Progenitor cell of endocrine pancreas (in vitro differentiated cells): ENCODE measurements at places on chromosomes 1 and 21.
A peak's percentile ranks its signal among the peaks of the same experiment; 100 is the strongest.

DNA sequence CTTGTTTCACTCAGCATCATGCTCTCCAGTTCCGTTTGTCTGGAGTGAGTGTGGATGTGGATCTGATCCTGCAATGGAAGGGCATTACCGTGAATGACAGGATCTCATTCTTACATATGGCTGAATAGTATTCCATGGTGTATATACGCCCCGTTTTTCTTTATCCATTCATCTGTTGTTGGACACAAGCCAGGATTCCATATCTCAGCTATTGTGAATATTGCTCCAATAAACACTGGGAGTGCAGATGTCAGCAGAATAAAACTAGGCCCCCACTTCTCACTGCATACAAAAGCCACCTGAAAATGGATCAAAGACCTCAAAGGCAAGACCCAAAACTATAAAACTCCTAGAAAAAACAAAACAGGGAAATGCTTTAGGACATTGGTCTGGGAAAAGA is 120.3 kb upstream of the TMPRSS2 start:
- DNase-seq, result no peak

GRCh38 chr1:156998840-156999500 is 46.6 kb downstream of the ARHGEF11 start:
- DNase-seq, result no peak

DNA sequence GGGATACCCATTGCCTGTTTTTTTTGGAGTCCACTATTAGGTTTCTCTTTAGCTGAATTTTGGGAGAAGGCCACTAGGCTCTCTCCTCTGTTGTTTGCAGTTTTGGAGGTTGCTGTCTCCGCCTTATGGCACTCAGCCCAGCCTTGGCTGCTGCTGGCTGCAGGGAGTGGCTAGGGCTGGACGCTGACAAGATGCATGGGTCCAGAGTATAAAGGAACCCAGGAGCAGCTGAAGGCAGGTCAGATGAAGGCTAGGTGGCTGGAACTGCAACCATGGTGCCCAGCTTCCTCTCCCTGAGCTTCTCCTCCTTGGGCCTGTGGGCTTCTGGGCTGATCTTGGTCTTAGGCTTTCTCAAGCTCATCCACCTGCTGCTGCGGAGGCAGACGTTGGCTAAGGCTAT is at the start of gene CYP4B1:
Gene CYP4B1, plus strand, starts transcription at position 237 of the 400 bp plus-strand sequence. Its CDS starts 36 bp downstream, at position 273.
- DNase-seq, result no peak

DNA sequence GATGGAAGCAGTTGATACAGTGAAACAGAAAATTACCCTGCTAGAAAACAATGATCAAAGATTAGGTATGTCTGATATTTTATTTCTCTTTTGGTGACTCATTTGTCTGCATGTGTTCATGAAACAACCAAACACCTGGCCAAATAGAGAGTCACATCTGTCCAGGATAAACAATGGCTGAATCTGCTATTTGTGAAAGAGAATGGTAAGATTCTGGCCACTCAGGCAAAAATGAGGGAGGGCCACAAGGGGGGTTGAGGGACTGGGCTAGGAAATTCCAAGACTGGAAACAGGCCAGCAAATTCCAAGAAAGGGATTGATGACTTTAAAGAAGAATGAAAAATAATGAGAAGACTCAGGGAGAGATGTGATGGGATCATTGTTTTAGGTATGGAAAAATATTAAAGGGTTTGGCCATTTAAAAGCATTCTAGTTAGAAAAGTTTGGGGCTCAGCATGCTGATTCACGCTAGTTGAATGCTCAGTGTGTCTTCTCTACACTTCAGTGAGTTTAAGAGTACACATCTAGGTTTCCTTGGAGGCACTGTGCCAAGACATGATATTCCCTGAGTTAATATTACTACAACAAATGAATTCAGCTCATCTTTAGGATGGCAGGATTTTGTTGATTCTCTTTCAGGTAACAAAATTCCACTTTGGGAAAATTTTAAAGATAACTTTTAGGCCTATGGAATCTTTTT is 44.9 kb downstream of the TRAF5 start:
- DNase-seq, result no peak

GRCh38 chr1:41870076-41870562 is 48.6 kb downstream of the HIVEP3 start:
- DNase-seq, result no peak

DNA sequence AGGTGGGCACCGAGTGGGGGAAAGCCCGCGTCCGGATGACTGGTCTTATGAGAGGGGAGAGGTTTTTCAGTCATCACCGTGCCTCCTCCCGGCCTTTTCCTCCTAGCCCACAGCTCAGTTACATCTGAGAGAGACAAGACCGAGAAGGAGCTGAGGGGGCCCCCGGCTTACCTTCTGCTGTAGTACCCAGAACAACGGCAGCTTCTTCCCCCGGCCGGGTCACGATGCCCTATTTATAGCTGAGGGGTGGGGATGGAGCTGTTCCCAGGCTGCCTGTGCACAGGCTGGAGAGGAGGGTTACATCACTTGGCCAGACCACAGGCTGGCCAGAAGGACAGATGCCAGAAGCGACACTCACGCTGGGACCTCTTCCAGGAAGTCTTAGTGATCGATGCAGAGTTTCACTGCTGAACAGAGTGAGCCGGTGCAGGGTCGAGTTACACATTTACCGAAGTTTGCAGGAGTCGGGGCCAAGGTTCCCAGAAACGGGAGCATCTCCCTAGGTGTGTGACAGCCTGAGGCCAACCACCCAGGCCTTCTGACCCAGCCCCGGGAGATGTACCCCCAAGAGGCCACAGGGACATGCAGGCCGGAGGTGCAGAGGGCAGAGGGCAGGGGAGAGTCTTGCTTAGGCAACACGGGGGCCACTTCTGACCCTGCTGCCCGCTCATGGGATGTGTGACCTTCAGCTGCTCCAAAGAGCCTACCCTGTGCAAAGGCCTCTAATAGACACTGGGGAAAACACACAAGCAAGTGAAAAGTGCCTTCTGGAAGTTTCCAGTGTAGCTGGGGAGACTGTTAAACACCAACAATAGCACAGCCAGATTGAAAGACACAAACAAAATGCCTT is at the start of gene AGT:
Gene AGT, minus strand, starts transcription at position 208 of the 850 bp plus-strand sequence. CDS start 3,299 bp downstream, outside the sequence.
- no peak for DNase-seq

- peak; percentile 18 for DNase-seq
Measured at GRCh38 chr1:151790940-151791651, 796 bp upstream of the TDRKH start.

DNA sequence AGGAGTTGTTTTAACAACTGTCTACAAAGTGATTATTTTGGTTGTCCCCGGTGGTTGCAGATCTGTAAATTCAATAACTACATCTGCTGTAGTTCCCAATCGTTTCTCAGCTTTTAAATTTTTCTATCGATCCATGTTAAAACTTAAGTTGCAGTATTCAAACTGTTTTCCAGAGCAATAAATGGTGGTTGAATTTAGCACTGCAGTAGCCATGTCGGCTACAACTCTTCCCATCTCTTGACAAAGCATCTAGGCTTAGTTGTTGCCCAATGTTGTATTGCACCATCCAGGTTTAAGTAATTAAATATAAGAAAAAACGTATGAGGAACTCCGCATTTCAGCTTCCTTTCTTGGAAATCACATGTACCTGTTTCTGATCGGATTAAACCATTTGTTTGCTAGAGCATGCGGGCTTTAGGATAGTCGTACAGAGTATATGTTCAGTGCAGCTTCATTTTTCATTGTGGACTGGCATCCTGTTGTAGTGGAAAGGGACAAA is 996 bp downstream of the CNIH4 start:
- no peak for DNase-seq

DNA sequence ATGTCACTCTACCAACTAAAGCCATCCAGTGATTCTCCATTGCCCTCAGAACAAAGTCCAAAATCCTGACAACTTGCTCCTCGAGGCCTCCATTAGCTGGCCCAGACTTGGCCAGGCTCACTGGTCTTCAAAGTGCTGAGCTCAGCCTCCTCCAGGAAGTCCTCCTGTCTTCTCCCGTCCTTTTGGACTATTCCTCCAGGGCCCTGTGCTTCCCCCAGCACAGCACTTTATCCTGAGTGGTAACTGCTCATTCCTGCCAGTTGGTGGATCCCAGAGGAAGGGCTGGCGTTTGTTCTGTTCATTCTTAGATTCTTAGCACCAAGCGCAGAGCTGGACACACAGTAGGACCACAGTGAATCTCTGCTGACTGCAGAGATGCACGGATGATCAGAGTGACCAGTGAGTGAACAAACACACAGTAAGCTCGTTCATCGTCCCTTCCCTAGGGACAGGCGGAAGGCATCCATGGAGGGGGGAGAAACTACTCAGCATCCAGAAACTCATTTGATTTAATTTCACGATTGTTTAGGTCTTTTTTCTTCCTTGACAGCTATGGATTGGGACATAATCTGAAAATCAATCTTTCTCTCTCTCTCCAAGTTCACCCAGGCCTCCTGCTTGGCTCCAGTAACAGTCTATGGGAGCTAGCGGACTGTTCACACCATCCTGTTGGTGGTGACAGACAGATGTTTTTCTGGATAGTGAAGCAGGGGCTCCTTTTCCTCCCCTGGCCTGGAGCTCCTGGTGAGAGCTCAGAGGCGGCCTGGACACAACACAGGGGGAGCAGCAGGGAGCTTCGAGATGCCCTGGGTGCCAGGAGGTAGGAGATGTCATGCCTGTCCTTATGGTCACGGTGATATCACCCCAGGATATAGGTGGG is 180.2 kb downstream of the PTPRU start:
- no peak for DNase-seq

GRCh38 chr1:161259345-161259702 is 779 bp downstream of the PCP4L1 start:
- no peak for DNase-seq

- peak; percentile 90 for DNase-seq
Measured at GRCh38 chr1:201703621-201704438, 125.1 kb upstream of the IPO9 start.

DNA sequence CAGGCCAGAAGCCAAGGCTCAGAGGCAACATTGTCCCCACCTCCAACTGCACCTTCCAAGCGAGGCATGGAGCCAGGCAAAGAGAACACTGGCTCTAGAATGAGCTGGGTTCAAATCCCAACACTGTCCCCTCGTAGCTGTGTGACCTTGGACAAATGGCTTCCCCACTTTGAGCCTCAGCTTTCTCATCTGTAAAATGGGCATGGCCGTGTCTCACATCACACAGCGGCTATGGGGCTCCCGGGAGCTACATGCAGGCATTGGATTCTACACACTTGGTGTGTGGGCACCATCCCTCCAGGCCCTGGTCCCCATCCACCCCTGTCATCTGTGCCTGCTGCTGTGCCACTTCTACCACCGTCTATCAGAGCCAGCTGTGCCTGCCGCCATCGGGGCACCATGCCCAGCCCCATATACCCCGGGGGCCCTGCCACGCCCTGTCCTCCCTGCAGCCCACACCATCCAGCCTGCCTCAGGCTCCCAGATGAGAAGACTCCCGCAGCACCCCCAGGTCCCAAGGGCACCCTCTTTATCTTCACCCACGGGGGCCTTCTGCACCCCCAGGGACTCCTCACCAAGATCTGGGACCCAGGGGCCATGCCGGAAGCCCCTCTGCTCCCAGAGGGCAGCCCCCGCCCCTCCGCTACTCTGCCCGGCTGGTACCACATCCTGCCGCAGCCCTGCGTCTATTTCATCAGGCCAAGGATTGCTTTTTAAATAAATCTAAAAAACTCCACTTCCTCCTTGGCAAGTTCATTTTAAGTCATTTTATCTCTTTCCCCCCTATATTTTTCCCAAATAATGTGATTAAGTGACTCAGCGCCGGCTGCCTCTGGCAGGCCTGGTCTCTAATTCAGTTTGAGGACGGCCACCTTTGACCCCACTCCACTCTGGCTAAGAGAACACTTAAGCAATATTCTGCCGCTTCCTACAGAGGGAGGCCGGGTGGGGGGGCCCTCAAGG is 107.8 kb upstream of the TARDBP start:
- no peak for DNase-seq

DNA sequence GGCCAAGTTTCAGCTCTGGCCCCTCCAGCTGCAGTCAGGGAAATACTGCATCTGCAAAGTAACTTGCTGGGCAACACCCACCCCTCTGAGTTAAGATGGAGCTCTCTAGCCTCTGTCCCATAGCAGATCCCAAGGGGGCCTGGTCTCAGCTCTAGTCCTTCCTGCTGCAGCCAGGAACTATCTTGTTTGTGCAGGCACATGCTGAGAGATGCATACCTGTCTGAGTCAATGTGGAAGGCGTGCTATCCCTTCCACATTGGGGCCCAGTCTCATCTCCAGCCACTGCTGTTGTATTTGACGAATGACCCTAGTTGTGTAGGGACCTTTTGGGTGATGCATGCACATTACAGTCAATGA is 76.4 kb downstream of the CTH start:
- DNase-seq, result no peak

- DNase-seq, result no peak
Measured at GRCh38 chr1:183147735-183148134, 38.3 kb upstream of the LAMC2 start.

- no peak for DNase-seq
Measured at GRCh38 chr1:117318426-117318825, 48.8 kb upstream of the MAN1A2 start.

- DNase-seq, result no peak
Measured at GRCh38 chr21:37552496-37553029, 186.0 kb downstream of the DYRK1A start.

DNA sequence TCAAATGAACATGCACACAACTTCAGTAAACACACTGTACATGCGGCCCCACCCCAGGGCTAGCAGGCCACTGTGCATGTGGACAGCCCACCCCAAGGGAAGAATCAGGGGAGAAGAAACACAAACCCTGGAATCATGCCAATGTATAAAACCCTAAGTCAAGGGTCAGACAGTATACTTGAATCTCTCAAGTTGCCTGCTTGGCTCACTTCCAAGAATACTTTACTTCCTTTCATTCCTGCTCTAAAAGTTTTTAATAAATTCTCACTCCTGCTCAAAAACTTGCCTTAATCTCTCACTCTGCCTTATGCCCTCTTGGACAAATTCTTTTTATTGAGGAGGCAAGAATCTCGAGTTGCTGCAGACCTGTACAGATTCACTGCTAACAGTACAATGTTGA is 231.2 kb upstream of the CACYBP start:
- no peak for DNase-seq

GRCh38 chr1:114010433-114011184 is 31.3 kb downstream of the OLFML3 start:
- no peak for DNase-seq

DNA sequence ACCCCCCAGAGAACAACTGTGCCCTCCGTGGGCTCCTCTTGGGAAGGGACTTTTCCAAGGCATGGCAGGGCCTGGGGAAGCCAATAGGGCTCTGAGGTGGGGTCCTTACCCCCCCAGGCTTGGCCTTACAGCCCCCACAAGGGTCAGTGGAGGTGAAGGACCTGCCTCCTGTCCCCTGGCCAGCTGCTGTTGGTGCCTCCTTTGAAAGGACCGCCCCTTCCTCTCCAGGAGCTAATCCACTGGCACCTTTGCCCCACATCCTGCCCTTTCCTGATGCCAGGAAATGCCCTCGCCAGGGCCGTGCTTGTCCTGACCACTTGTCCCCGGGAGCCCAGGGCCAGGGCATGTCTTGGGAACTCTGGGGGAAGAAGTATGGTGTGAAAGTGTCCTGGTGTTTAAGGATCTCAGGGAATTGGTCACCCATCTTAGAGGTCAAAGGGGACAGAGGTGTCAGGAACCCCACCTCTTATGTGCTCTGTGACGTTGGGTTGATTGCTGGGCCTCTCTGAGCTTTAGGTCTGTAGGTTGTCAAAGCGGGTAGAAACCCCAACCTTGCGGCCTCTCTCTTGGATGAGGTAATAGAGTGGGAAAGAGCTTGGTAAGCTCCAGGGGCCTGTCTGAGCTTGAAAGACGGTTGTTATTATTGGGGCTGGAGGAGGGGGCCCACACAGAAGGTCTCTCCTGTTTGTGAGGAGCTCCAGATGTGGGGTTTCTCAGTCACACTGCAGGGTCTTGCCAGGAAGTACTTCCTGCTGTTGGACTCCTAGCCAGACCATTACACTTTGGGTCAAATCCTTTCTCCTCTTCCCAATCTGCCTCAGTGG is 2.8 kb downstream of the KCNQ4 start:
- DNase-seq, result no peak

GRCh38 chr1:206685334-206685768 is 646 bp downstream of the MAPKAPK2 start:
- DNase-seq, result peak; percentile 17

- DNase-seq, result no peak
Measured at GRCh38 chr1:230396966-230397365, 29.2 kb downstream of the PGBD5 start.
